ENCODE measurements at places on chromosomes 1 and 21.

DNA sequence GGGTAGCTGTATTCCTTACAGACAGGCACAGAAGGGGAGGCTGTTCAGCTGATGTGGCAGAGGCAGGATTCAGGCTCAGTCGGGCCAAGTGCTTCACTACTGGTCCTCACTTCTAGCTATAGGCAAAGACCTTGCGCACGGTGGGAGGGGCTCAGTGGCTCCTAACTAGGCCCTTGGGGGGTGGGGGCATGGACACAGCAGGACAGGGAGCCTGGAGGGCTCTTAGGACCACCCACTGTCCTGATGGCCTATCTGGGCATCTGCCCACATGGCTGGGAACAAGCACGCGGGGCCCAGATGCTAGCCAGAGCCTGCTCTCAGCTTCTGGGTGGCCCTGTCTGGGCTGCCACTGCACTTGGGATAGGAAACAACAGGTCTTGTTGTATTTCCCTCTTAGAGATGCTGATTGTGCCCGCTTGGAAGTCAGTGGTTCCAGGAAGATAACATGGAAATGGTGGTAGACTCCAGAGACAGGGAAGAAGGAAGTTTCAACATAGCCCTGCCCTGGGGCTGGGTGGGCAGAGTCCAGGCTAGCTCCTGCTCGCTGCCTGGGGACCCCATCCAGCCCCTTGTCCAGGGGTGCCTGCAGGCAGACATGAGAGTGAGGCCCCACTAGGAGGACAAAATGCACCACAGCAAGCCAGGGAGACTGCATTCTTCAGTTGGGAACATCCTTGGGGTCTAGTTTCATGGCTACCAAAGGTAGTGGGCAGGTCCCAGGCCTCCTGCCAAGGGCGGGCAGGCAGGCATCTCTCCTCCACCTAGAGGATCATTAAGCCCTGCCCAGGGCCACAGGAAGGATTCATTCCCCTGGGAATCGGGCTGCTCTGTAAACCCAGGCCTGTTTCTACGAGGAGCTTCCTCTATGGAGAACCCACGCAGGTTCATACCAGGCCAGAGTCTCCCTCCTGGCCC lies 102.5 kb downstream of the BCAR3 start:
- DNase-seq = no peak

- DNase-seq = no peak
These were observed 286.9 kb downstream of the DISC1 start for GRCh38 chr1:231913493-231913892.

GRCh38 chr1:59039551-59039950 lies 255.7 kb upstream of the JUN start:
- DNase-seq = no peak

- DNase-seq = no peak
These were observed 3.3 kb downstream of the THAP3 start for GRCh38 chr1:6627841-6628545.

DNA sequence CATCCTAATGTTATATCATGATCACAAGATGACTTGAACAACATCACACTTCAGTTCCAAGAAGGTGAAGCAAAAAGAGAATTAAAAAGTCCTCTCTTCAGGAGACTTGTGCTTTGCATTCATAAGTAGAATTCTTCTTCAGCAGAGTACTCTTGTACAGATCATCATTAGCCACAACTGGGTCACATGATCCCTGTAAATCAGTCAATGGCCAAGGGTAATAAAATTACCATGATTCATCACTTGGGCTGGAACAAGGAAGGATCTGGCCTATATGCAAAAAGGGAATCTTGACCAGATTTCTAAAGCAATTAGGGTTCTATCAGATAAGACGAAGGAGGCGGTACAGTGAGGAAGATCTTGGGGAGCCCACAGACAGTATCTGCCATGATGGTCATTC lies 458.0 kb upstream of the DEPDC1 start:
- DNase-seq = no peak

- DNase-seq = no peak
These were observed 2.7 kb upstream of the LPGAT1 start for GRCh38 chr1:211833174-211833820.

DNA sequence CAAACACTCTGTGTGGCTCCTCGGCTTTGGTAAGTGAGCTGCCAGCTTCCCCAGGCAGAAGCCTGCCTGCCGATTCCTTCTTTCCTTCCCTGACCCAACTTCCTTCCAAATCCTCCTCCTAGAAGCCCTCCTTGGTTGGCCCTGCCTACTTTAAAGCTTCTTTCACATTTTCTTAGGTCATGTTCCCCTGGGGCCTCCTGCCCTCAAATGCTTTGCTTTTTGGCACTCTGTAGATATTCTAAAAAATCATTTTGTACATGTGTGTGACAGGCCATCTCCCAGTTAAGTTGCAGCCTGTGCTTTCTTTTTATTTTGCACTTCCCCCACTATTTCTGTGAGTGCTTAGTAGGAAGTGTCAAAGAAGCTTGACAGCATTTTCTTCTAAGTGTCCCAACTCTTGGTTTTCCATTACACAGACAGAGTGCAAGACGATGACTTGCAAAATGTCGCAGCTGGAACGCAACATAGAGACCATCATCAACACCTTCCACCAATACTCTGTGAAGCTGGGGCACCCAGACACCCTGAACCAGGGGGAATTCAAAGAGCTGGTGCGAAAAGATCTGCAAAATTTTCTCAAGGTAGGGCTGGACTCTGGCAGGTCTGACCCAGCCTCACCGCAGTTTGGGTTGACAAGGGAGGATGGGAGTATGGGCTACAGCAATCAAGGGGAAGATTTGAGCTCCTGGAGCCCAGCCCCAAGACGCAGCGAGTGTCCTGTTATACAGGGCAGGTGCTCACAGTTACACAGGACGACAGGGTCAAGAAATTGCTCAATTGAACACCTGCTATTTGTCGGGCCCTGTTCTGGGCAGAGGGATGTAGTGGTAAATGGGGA lies at the start of gene S100A9:
Gene S100A9 (plus strand): TSS at position 2 of the 838 bp plus-strand sequence. CDS start 430 bp downstream, at position 432.
- no peak for DNase-seq

- DNase-seq = no peak
These were observed 1.3 kb downstream of the FGR start for GRCh38 chr1:27633640-27634176.

GRCh38 chr1:234489007-234489697 lies 10.2 kb upstream of the TARBP1 start:
- DNase-seq = no peak

DNA sequence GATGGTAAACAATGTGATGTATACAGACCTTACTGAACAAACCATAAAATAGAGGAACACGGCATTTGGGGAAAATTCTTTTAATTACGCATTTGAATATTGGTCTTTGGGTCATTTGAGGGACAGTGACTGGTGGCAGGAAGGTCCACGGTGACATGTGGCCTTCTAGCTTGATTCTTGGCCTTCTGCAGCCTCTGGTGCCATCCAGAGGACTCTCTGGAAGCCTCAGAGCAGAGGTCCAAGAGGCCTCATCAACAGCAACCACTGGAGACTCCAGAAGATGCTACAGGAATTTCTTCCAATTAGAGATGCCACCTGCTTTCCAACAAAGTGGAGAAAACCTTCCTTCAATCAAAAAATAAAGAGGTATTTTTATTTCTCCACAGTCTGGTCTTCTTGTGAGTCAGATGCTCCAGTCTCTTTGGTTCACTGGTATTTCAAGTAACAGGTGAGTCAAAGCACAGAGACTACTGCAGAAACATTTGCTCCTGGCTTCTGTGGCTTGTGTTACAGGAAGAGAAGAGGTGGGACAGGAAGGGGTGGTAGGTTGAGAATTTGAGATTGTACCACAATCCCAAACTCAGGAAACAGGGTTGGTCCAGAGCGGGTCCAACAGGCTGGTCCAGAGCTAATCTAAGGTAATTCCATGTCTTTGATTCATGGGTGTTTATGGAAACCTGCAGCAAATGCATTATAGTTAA lies 2.7 kb upstream of the F5 start:
- DNase-seq = no peak

DNA sequence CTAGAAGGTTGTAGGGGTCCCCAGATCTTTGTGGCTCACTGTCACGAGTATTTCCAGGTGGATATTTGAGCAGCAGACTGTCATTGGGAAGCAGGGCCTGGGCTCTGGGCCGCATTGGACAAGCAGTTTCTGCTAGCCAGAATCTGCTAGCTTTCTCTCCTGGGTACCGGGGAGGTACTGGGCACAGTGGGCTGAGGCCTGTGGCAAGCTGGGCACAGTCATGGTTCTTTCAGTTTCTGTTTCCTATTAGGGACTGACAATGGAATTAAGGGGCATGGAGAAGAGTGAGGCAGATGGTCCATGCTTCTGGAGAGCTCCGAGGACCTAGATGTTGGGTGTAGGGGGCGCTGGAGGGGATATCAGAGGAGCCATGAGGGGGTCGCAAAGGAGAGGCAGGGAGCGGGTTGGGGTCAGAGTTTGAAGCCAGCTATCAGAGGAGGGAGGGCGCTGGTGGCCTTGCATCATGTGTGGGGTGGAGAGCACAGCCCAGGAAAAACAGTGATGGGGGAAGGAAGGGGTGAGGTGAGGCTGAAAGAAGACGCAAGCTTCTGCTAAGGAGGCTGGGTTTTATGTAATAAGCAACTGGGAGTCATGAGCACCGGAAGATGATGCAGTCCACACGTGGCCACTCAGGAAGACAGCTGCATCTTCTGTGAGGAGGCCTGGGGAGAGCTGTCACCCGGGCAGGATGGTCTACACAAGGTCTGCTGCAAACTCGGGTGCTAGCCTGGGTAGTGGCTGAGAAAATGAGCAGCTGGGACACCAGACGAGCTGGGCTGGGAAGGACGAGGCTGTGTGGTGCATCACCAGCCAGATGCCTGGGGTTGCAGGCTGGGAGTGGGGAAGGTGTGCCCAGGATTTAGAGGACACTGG lies 72.7 kb downstream of the IER5 start:
- DNase-seq = no peak

DNA sequence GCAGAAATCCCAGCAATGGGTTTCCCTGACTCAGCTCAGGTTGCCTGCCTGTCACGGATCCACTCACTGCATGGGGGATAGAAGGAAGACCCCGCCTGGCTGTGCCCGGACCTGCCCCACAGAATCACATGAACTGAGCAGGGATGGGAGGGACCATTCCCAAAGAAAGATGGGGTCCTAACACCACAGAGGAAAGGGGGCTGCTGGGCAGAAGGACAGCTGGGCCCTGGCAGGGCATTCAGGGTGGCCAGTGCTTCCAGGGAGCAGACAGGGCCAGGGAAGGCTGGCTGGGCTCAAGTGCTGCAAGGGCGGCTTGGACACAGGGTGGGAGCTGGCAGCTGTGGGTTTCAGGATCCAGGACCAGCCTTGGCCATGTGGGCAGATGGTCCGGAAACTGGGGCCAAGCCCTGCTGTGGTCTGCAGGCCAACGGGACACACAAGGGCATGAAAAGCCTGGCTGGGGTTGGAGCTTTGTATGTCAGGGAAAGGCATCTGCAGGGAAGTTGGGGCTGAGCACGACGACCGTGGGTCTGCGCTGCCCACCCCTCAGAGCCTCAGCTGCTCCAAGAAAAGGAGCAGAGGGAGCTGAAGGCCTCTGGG lies 723.9 kb downstream of the PTPRU start:
- DNase-seq = no peak

DNA sequence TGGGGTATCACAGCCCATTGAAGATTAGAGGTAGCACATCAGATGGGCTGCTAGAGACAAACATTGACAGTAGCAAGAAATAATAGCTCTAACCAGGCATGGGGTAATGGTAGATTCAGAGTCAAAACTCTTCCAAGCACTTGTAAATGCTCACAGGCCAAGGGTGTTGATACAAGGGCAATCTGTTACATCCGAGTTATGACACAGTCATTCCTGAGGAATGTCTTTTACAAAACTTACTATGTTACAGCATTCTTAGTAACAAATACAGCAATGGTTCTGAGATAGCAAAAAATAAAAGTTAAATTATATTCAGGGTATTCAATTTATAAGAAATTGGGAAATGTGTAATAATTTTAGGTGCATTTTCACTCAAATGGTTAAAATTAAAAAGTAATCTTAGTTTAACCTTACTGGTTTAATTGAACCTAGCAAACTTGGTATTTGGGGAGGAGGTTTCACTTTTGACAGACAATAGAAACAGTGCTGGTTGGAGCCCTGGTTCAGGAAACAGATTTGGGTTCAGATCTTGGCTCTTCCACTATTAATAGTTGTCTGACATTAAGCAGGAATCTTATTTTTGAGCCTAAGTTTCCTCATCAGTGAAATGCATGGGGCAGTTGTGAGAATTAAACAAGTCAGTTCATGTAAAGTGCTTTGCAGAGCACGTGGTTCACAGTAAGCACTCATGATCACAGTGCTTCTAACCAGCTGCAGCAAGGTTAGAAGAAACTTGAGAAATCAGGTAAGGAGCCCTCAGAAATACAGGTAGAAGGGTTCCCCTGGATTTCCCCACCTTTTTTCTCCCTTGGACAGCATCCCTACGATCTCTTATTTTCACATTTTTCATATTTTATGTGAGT lies 4.4 kb downstream of the ST3GAL3 start:
- no peak for DNase-seq

DNA sequence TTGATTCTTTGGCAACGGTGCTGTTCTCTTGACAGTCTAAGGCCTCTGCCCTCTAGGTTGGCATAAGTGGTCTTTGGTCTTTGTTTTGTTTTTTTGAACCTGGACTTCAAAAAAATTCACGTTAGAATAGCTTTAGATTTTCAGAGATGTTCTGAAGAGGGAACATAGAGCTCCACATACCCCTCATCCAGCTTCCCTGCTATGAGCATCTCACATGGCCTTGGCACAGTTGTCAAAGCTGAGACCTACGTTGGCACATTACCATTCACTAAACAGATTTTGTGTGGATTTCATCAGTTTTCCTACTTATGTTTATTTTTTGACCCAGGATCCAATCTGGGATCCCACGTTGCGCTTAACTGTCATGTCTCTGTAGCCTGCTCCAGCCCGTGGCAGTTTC lies 60.8 kb downstream of the ARHGEF10L start:
- DNase-seq = no peak

DNA sequence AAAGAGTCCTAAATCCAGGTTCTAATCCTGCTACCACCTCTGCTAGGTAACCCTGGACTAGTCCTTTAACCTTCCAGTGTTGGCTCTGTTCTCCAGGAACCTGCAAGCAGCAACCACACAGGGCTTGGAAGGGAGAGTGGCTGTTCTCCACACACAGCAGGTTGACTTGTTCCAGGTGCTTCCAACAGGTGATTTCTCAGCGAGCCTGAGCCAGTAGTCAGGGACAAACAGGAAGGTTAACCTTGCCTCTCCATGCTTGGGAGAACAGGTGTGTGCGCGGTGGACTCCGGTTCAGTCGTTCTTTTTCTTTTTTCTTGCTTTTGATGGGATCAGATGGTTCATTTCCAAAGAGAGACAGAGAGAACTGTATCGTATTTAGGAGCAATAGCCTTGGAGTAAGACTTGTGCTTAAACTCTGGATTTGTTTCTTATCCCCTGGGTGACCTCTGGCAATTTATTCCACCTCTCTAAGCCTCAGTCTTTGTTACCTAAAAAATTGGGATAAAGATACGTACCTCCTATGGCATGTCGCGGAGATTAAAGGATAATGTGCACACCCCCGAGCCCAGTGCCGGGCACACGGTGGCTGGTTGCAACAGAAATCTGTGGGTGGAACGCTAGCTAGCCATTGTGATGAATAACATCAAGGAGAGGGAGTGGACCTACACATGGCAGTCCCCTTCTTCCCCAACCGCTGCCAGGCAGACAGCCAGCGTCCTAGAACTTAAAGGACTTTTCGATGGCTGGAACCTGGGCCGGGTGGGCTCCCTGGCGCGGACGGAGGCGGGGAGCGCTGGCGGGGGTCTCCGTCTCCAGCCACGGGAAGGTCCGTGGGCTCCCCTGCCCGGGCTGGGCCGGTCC lies 583 bp upstream of the CACHD1 start:
- no peak for DNase-seq

Data from NCI-H2171 (cell line).